ENCODE measurements at places on chromosomes 13 and 19.

GRCh38 chr13:24661713-24662112 lies 18.5 kb upstream of the ATP12A start:
- peak; percentile 85 for DNase-seq

- DNase-seq: no peak
These were observed 616 bp downstream of the PINLYP start for GRCh38 chr19:43575955-43576878.

GRCh38 chr19:36266375-36266961 lies 51.6 kb downstream of the ZNF146 start:
- DNase-seq: no peak

- DNase-seq: no peak
These were observed 1413.0 kb upstream of the PRR20A start for GRCh38 chr13:55727683-55728082.

DNA sequence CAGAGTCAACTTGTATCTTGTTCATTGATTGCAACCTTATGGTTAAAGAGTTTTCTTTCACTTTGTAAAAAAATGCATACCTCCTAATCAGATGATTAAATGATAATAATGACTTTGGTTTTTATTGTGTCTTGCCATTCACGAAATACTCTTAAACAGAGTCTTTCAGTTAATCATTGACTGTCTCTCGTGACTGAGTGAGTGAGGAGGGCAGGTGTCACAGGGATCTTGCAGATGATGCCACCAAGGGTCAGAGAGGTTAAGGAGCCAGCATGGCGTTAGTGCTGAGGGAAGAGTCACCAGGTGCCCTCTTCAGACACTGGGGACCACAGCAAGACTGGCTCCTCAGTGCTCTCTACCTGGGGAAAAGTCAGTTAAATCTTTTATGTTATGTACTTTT lies 8.0 kb downstream of the GPATCH1 start:
- DNase-seq: no peak

DNA sequence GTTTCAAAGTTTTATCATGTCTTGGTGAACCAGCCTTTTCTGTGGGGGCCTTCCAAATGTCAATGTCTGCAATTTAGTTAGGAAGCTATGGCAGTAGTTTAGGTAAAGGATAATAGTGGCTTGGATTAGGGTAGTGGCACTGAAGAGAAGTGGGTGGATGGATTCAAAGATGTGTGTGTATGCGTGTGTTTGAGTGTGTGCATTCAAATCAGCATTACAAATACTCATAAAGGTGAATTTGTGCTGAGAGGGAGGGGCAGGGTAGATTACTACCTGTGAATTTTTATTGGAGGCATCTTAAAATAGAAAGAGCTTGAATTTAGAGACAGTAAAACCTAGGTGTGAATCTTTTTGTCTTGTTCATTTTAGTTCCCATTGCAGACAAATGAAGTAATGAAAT lies 16.9 kb downstream of the NDFIP2 start:
- no peak for DNase-seq

GRCh38 chr13:25204863-25205262 lies 32.8 kb upstream of the AMER2 start:
- peak; percentile 28 for DNase-seq

GRCh38 chr13:81874253-81874652 lies 1533.3 kb upstream of the SPRY2 start:
- DNase-seq: no peak

DNA sequence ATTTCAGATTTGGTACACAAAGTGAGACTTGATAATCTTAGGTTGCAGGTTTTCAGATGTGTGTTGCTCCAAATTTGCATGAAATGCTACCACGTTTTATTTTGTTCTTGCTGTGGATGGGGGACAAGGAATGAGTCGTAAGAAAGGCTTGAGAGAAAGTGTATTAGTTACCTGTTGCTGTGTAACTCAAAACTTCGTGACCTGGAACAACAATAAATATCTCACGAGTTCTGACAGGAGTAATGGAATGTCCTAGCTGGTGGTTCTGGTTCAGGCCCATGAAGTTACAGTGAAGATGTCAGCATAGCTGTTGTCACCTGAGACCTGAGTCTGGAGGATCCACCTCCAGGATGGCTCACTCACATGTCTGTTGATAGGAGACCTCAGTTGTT lies 1.2 kb downstream of the ZNF8 start:
- DNase-seq: no peak

GRCh38 chr13:109665240-109665639 lies 121.1 kb downstream of the IRS2 start:
- DNase-seq: no peak

DNA sequence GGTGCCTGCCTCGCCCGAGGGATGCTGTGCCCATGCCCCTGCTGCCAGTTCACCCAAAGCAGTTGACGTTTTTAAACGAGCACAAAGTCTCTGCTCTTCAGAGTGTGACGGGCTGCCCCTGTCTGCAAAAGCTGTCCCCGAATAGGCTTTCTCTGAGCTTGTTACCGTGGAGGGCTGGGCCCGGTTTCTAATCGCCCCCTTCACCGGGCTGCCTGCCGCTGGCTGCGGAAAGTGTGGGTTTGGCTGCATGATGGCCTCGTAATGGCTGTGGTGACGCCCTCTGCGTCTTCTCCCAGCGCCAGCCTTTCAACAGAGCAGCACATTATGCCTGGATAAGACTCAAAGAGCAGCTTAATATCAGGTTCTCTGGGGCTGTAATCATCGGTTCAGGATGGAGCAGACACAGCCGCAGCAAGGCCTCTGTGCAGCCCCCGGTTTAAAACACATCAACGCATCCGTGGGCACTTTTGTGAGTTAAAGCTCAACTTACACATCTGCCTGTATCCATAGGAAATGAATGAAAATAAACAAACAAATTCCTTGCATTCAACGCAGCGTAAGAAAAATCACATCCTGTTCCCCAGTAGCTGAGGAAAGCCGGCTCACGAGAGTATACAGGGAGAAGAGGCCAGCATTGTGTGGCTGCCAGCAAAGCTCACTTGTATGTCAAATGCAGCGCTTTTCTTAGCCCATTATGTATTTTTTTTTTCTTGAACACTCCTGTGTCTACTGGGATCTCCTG lies 166.4 kb upstream of the SOX1 start:
- no peak for DNase-seq

GRCh38 chr19:38564981-38565690 lies 52.6 kb downstream of the MAP4K1 start:
- peak; percentile 50 for DNase-seq

GRCh38 chr19:19062454-19063182 lies 1.2 kb upstream of the SLC25A42 start:
- no peak for DNase-seq

GRCh38 chr13:111252446-111253364 lies 67.7 kb upstream of the TEX29 start:
- no peak for DNase-seq

GRCh38 chr13:50374517-50374916 lies 359.3 kb downstream of the KCNRG start:
- DNase-seq: no peak

GRCh38 chr19:49954092-49954829 lies 6.7 kb downstream of the SIGLEC11 start:
- peak; percentile 82 for DNase-seq

DNA sequence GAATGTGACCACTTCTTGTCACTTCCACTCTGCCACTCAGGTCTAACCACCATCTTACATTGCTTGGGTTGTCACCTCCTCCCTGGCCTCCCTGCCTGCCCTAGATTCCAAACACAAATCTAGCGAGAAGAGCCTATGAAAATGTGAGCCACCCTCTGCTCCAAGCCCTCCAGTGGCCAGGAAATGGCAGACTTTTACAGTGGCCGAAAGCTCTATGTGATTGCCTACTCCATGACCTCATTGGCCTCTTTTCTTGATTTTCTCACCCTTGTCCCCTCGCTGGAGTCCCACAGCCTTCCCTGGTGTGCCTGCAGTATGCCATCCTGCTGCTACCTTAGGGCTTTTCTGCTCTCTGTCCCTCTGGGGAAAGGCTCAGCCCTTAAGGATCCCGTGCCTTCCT lies 84.2 kb downstream of the LRCH1 start:
- DNase-seq: no peak

DNA sequence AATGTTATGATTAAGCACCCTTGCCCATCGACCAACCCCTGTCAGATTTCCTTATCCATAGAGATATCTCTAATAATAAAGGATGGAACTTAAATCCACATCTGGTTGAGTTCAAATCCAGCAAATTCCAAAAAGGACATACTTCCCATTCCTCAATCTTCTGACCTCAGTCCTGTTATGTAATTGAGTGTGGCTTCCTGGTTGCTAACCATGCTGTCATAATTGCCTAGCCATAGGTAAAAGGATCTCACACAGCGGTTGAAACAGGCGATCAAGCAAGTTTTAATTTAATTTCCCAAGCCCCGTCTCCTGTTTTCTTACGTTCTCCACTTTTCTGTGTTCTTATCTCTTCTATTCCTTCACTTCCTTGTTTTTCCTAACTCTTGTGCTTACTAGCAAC lies 550.3 kb downstream of the GPC6 start:
- no peak for DNase-seq

GRCh38 chr13:90933097-90933826 lies 414.2 kb upstream of the MIR17HG start:
- no peak for DNase-seq

DNA sequence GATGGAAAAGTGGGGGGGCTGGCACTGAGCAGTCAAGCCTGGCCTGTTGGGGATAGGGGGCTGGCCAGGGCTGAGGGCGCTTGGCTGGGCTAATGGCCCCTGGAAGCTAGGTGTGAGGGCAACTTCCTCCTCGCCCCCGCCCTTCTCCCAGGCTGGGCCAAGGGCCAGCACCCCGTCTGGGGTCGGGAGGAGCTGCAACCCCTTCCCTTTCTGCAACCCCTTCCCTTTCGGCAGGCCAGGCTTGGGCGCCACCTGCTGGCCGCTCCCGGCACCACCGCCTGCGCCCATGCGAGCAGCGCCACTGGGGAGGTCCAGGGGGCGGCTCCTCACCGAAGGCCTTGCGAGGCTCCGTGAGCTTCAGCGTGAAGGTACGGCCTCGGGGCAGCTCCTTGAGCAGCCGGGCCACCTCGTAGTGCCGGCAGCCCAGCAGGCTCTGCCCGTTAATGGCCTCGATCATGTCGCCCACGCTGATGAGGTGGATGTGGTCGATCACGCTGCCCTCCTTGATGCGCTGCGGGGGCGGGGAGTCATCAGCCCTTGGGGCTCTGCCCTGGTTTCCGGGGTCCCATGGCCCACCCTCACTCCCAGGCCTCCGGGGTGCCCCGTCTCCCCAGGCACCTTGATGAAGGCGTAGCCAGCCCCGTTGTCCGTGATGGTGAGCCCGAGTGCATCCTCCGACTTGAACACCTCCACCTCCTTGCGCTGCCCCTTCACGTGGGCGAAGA lies 5.0 kb upstream of the PTGER1 start:
- peak; percentile 40 for DNase-seq

- no peak for DNase-seq
These were observed 68.2 kb upstream of the PCDH9 start for GRCh38 chr13:67298297-67298696.

DNA sequence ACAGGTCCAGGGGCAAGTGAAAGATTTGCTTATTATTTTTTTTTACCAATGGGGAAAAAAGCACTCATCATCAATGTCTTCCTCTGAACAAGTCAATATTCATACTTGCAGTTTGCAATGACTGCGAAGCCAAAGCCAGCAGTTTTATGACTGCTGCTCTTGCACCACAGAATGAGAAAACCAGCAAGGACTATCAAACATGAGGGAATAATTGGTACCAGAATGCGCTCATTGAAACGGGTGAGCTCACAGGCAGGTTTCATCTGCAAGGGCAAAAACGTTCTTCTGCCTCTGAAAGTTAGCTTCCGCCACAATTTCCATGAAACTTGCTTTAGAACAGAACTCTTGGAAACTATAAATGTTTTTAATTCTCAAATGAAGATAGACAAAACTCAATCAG lies 5.5 kb downstream of the DLEU7 start:
- no peak for DNase-seq

DNA sequence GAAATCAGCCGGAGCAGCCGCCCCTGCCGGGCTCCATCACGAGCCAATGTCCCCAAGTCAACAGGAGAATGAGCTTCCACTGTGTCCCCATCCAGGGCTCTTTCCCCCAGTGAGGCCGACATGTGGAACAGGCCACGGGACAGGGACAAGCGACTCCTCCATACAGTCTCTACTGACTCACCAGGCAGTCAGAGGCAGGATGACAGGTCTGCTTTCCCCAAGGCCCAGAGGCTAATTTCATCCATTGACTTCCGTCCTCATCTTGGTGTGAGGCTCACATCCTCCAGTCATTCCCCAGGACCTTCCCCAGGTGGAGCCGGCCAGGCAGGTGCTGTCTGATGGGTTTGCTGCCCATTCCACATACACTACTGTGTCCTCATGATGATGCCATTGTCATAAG lies 3.5 kb downstream of the CEACAM6 start:
- no peak for DNase-seq

- peak; percentile 48 for DNase-seq
These were observed 1.1 kb downstream of the TRIM13 start for GRCh38 chr13:49997955-49998354.

DNA sequence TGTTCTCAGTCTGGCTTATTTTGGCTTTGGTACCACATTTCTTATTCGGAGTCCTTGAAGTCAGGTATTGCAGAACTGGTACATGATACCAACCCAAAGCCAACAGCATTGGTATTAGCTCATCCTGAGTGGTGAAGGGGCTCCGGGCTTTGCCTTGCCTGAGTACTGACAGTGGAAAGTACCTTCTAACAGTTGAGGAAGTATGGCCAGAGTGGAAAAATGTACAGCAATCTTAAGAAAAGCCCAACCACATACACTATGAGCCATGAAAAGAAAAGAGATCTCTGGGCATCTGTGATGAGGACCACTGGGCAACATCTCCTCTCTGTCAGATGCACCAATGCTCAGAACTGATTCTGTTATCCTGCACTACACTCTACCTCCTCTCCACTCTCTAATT lies 8.3 kb downstream of the LCP1 start:
- DNase-seq: no peak

- peak; percentile 69 for DNase-seq
These were observed 966 bp downstream of the JUNB start for GRCh38 chr19:12792051-12792852.

- DNase-seq: no peak
These were observed 563.5 kb upstream of the SLITRK1 start for GRCh38 chr13:84445776-84446175.

- DNase-seq: peak; percentile 77
These were observed 8.1 kb downstream of the TIMM29 start for GRCh38 chr19:10936661-10937084.

DNA sequence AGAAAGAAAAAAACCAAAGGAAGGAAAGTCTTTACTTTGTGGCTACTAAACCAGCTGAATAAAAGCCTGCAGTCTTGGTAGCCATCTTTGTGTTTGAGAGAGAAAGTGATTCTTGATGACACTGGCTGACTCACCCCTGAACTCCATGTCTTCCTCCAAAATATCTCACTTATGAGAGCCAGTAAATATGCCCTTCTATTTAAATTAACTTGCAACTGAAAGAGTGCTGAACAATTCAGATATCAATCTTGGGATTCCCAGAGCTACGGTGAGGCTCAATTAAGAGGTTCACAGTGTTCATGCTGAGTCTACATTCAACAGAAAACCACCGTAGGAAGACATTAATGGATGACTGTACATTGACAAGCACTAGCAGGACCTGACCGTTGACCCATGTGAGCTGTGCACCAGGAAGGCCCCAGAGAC lies 57.9 kb downstream of the KCTD12 start:
- no peak for DNase-seq

All from NCI-H526 (cell line).